Aortic smooth muscle cell (primary cell): ENCODE measurements at places on chromosomes 2 and 18. TPM values are rescaled to one million over a fixed set of nuclear protein-coding genes. Genes with fewer than 3 reads are reported as not detected.

The CYRIA gene
- total RNA-seq, result 0.87 and 1.5 TPM in 2 replicates

The GKN1 gene
- not detected in 2 replicates for total RNA-seq

The OTOS gene
- total RNA-seq, result not detected in 2 replicates

The PID1 gene
- total RNA-seq, result 40.8 and 52.9 TPM in 2 replicates

The CLIP4 gene
- total RNA-seq, result 41.2 and 45.3 TPM in 2 replicates
